Common myeloid progenitor, CD34-positive (primary cell): ENCODE measurements at places on chromosomes 6 and 20.

DNA sequence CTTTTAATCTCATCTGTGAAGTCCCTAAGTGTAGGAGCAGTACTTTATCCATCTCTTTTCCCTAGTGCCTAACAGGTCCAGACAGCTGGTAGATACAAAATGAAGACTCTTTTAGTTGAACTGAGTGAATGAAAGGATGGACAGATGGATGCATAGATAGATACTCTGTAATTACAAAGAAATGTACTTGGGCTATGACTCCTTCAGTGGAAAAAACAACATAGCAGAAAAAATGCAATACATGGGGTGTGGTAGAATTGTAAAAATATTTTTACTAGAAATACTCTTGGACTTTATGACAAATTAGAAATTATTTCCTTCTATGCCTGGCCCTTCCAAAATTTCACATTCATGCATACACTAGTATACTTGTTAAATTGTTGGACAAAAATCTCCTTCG is 29.3 kb downstream of the KCNQ5 start:
- no peak for DNase-seq

- DNase-seq, result no peak
Measured at GRCh38 chr6:79101164-79101563, 23.1 kb upstream of the PHIP start.

GRCh38 chr6:138215093-138215782 is 3.1 kb downstream of the PBOV1 start:
- no peak for DNase-seq

GRCh38 chr6:164014346-164015087 is 600.0 kb downstream of the QKI start:
- DNase-seq, result no peak

DNA sequence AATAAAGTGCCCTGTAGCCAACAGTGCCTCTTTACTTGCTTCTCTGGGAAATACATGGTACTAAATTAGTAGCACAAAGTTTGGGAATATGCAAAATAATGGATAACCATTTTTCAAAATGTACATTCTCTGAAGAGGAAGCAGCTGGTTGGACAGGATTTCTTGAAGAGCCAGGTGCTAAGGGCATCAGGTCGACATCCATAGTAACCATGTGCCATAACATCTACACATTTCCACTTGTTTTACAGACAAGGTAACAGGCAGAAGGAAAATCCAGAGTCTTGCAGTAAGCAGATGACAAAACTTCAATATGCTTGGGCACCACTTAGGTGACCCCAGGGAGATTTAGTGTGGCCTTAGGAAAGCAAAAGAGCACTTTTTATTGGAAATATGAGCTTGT is 36.5 kb upstream of the SMIM28 start:
- DNase-seq, result no peak

DNA sequence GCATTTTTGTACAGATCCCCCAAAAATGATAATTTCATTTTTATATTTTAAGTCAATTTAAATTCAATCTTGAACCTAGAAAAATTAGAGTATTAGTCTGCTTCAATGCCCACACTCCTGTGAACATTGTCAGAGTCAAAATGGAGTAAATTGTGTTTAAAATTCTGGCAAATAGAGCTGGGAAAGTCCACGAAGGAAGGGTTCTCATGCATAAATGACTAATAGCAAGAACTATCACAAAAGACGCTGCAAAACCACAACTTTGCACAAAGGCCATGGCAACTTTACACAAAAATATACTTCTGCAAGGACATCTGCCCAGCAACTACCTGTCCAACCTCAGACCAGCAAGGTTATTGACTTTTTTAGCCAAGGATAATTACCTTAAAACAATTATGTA is 203.2 kb upstream of the SMLR1 start:
- DNase-seq, result no peak
